Left colon (tissue), 2 donors: ENCODE measurements at places on chromosomes 16 and 17. TPM values are rescaled to one million over a fixed set of nuclear protein-coding genes. Genes with fewer than 3 reads are reported as not detected.

The SLC6A2 gene
- total RNA-seq: not detected

The CCL1 gene
- total RNA-seq: not detected

The RSKR gene
- total RNA-seq: 13.5 TPM

The ADAMTS18 gene
- total RNA-seq: not detected

DNA sequence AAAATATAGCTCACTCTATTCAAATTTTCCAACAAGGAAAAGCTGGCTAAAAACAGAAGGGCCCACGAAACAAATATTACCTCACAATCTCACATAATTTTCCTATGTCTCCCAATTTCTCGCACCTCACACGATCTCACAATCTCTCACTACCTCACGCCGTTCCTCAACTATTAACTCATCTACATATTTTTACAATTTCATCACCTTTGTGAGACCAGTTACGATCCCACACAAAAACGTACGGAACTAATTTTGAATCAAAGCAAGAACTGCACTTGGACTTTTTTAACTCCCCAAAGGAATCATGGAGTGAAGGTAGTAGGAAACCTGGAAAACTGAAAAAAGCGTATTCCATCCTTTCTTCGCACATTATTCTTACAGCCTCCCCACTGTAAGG is 1.1 kb downstream of the CBX1 start:
- no peak for DNase-seq

DNA sequence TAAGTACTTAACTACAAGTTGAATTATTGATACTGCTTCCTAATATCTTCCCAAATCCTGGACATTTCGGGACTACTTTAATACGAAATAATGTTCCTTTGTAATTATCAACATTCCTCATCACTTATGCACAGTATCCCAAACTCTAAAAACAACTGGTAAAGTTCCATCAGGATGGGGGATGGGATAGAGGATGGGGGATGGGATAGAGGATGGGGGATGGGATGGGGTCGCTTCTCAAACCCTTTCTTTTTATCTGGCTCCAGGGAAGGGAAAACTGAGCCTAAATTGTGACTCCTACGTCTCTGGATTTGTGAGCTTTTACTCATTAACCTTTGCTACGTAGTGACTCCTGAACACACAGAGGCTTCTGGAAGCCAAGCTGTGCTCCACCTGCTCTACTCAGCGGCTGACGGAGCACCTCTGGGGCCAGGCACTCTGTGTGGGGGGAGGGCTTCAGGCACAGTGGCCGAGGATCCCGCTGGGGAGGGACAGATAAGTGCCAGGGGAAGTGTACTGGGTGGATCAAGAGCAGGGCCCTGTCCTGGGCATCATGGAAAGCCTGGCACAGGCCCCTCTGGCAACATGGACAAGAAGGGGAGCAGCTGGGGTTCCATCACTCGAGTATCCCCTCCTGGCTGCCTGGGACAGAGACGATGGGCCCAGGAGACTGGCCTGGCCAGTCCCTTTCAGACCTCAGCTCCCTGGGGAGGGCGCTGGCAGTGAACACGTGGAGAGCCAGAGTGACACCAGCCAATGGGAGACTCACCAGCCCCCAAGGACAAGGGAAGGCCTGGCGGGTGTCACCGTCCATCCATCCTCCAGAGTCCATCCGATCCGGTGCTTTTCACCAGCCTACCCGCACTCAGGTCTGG is 56.2 kb downstream of the PGS1 start:
- DNase-seq: no peak

DNA sequence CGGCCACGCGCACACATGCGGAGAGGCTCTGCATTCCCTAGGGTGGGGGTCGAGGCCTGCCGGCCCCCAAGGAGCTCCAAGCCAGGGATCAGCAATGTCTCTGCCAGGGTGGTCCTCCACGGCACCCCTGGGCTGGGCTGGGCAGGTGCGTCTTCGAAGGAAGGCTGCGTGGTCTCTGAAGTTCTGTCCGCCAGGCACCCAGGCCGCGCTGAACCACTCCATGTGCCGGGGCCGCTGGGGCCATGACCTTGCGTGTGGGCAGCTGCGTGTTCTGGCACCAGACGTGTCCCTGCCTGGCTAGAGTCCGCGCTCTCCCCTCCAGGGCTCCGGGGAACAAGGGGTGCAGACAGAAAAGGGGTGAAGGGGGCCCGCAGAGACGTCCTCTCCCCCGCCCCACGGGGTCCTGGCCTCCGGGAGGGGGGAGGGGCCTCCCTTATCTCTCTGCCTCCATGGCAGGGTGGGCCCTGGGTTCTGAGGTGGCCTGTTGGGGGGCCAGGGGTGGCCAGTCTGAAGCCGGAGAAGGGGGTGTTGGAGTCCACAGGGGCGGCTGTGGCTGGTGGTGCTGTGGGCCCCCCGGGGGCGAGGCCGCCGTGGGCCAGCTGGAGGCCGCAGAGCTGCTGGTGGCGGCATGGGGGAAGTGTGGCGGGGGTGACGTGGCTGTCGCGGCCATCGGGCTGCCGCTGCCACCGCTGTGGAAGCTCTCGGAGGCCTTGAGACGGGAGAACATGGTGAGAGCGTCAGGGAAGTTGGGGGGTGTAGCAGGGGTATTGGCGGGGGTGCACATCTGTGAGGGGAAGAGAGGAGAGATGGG is 5.3 kb downstream of the UBALD1 start:
- DNase-seq: no peak

DNA sequence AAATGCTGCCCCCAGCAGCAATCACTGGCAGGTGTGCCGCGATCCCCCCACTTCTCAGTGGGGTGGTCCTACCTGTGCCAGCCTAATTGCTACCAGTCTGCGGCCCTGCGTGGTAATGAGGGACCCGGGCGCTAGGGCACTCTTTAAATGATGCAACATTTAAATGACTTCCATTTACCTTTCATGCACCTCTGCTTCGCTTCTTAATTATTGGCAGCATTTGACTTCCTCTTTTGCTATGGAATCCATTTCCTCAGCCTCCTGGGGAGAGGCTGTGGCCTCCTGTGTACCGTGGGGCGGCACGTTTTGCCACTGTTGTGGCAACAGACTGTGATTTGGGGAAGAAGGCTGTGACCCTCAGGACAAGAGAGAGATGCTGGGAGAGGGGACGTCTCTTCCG is 86.1 kb downstream of the RPA1 start:
- DNase-seq: no peak

GRCh38 chr17:40112718-40113109 is 9.1 kb upstream of the MSL1 start:
- peak; percentile 20 for DNase-seq
